Thymus (tissue), 14 donors: ENCODE measurements at places on chromosomes 7 and 10. TPM values are rescaled to one million over a fixed set of nuclear protein-coding genes. Genes with fewer than 3 reads are reported as not detected.

CLIP2 gene
- polyA plus RNA-seq = 5.2 TPM

VIPR2 gene
- 22.8 TPM for polyA plus RNA-seq

GOLGA7B gene
- polyA plus RNA-seq = 0.96 TPM

PPA1 gene
- polyA plus RNA-seq = 150 TPM

GBX1 gene
- polyA plus RNA-seq = 0.07 TPM

HYAL4 gene
- 0.30 TPM for polyA plus RNA-seq

FHIP2A gene
- polyA plus RNA-seq = 14.6 TPM

FAM25A gene
- polyA plus RNA-seq = 26.9 TPM

PPP1R3C gene
- polyA plus RNA-seq = 1.7 TPM

TAS2R5 gene
- 1.6 TPM for polyA plus RNA-seq

PPP1R17 gene
- 0.27 TPM for polyA plus RNA-seq

CRTAC1 gene
- 0.30 TPM for polyA plus RNA-seq

ZNF655 gene
- 117 TPM for polyA plus RNA-seq

SEMA3E gene
- 1.8 TPM for polyA plus RNA-seq

BPGM gene
- 23.1 TPM for polyA plus RNA-seq

ELAPOR2 gene
- polyA plus RNA-seq = 4.5 TPM
